ENCODE measurements at places on chromosomes 12 and 14.

DNA sequence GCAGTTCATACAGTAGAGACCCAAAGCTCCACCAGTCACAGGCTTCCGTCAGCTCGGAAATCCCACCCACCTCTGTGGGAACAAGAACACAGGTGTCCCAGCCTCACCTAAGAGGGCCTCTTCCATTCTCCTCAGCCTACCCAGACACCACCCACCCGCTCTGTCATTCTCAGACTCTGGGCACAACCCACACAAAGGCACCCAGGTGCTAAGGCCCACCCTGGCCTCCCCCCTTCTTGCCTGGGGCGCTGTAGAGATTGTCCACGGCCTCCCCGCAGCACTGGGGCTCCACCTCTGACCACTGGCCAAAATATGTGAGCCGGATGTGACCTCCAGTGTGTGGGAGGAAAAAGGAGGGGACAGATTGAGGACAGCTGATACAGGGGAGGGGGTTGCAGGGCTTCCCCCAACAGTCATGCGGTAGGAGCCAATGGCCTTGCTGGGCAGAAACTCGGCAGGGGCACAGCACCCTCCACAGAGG lies 14.2 kb downstream of the RPS6KL1 start:
- DNase-seq = no peak

GRCh38 chr14:57578801-57579200 lies 85.1 kb upstream of the CCDC198 start:
- no peak for DNase-seq

GRCh38 chr12:16369156-16369555 lies 21.7 kb downstream of the MGST1 start:
- no peak for DNase-seq

- no peak for DNase-seq
Observed at GRCh38 chr12:58502841-58503240, 417.5 kb downstream of the LRIG3 start.

DNA sequence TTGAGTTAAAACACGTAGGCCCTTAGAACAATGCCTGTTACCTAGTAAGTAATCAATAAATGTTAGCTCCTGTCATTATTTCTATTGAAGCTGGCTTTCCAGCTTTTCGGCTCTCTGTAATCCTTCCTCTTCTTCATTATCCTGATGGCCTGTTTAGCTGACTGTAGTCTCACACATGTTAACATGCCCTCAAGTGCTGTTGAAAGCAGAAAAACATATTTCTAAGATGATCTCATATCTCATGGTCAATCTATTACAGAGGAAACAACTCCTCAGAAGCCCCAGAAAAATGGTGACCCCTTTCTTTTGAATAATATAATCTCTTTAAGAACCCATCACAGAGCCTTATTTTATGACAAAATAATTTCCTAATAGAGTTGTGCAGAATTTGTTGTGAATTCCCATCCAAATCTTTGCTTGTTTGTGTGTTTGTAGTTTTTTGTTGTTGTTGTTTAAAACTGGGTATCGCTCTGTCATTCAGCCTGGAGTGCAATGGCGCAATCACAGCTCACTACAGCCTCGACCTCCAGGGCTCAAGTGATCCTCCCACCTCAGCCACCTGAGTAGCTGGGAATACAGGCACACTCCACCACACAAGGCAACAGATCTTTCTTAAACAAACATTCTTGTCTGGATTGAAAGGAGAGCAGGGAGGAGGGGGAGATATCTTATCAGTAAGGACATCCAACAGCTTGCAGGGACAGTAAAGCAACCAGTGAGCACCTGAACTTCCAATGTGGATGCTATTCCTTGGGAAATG lies 242.5 kb upstream of the CAND1 start:
- no peak for DNase-seq

DNA sequence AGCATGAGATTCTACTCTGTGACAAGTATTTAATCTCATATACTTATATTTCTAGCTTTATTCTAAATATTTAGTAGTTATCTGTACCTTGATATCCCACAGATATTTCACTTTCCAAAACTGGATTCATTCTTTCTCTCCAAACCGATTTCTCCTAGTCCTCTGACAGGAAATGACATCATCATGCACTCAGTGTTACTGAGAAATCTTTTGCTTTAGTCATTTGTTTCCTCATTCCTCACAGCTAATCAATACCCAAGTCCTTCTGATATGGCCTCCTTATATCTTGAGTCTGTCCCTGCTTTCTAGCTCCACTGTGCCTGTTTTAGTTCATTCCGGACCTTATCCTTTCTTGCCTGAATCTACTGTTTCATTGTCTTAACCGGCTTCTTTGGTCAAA lies 39.4 kb upstream of the E2F7 start:
- DNase-seq = no peak

- DNase-seq = no peak
Observed at GRCh38 chr14:56794088-56794556, 16.2 kb downstream of the OTX2 start.

DNA sequence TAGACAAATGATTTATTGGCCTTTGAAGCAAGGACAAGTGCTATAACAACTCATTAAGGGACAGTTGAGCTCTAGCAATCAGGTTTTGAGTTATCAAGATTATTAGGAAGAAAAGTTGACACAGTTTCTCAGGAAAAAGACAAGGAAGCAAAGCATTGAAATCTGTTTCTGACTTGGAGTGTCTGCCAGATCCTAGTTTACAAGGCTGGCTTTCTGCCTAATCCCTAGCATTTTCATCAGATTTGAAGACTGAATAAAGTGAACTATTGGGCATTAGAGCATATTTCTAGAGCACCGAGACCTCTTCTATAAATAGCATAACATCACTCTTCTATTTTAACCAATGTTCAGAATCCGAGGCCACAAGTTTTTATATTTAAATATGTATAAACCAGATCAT lies 7.0 kb downstream of the SYT1 start:
- no peak for DNase-seq

- no peak for DNase-seq
Observed at GRCh38 chr14:28966416-28967233, 200.0 kb downstream of the FOXG1 start.
